ENCODE measurements at places on chromosomes 4 and X.

DNA sequence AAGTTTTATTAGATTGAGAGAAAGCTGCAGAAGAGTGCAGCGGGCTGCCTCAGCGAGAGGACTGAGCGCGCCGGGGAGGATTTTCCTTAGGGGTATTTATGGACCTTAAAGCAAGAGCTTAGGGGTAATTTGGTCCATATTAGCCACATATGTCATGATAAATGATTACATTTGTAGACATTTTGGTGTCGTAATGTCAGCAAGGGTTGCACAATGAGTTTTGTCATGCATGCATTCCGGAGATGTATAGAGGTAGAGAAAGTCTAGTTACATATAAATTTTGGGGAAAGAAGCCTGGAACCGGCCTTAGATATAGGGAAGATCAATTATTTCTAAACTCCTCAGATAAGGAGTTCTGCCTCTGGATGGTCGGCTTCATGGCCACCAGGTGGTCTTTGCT is 10.0 kb downstream of the MGST2 start:
- no peak for DNase-seq

GRCh38 chr4:36417146-36417545 is 135.7 kb downstream of the DTHD1 start:
- no peak for DNase-seq

DNA sequence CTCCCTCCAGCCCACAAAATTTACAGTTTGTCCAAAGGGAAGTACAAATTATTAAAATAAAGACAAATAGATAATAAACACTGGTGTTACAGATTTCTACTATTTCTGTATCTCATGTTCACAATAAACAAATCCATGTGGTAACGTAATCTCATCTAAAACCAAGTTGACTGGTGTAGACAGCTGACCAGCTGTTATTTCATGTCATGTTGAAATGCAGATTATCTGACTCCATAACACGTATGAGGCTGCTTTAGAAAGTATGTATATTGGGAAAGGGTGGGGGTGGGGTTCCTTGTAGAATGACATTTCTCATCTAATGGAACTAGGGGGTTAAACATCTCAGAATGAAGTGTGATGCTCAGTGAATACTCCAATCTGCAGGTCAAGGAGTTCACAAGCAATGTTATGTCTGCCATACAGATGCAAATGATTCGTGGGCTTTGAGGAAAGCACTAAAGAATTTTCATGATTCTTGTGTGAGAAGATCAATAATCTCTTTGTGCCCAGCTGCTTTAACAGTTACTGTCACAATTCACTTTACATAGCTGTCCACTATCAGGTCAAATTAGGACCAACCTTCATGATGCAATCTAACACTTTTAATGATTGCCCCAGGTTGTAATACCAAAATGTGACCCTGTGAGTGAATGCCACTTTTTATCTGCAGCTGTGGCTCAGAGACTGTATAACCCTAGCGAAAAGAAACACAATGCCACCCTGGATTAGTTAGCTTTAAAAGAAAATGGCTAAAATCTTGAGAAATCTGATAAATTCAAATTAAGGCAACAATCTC is 114.0 kb downstream of the ENOX2 start:
- DNase-seq: no peak

DNA sequence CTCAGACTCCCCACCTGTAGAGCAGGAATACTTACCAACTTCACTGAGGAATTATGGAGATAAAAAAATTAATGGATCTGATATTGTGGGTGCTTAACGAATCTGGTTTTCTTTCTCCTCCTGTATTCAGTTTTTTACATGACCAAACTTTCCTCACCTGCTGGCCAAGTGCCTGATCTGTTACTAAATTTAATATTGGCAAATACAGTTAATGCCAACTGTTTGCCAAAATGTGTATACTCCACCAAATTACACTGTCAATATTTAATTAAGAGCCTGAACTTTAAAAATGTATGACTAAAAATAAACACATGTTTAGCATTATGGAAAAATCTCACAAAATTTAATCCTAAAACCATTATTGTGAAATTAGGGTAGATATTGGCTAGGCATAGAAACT is 3.3 kb downstream of the PGRMC2 start:
- no peak for DNase-seq

- no peak for DNase-seq
Observed at GRCh38 chr4:117376692-117377091, 291.3 kb upstream of the TRAM1L1 start.

DNA sequence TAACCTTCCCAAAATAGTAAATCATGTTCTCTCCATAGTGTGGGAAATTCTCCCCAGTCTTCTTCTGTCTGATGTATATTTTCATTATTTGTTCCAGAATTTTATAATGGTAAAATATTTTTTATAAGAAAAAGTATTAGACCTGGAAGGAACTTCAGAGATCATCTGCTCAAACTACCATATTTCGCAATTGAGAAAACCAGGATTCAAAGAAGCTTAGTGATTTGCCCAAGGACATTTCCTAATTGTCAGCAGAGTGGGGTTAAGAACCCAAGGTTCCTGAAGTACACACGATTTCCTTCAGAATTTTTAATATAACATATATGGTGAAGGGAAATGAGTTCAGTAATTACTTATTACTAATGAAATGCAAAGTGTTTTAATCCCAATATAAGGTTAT is 24.1 kb downstream of the OCIAD1 start:
- no peak for DNase-seq

DNA sequence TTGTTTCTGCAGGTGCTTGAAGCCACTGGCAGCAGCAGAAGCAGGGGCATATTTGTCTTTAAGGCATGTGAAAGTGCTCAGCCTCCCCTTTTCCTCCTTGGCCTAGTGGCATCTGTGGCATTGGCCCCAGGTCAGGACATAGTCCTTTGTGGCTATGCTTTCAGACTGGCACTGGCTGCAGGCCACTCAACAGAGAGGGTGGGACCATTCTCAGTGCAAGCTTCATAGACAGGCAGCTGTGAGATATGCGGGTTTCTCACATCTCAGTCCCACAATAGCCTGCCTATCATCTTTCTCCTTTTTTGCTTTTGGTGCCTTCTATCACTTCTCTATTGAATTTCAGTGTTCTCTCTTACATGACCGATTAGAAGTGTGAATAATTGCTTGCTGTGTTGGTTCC is 104.8 kb downstream of the ACTRT1 start:
- no peak for DNase-seq

DNA sequence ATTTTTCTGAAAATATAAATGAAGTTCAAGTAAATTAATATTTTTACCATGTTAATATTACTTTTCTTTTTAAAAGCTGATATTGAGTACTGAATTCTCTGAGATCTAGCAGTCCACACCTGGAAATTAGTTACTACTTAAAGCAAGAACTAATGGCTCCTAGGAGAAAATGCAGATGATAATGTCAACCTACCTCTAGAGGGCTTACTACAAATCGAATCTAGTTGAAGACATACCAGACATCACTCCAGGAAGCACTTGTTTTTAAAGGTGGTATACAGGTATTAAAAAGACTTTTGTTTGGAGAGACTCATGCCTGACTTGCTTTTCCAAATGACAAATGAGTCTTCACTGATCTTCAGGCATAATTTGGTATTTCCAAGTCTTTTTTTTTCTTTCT is 516.4 kb upstream of the BOD1L1 start:
- DNase-seq: no peak

DNA sequence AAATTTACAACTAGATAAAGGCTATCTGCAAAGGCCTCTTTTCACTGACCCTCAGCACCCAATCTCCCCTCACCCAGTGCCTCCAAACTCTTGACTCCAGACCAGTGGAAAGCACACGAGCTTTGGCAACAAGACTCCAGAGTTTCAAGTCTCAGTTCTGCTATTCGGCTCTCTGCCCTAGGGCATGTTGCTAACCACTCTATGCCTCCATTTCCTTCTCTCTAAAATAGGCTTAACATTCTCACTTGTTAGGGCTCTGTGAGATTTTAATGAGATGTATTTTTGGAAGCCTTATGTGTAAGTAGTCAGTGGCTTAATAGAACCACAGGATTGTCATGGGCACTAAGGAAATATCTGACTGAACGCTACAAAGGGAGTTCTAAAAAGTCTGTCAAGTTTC is 116.5 kb upstream of the IQCM start:
- no peak for DNase-seq

DNA sequence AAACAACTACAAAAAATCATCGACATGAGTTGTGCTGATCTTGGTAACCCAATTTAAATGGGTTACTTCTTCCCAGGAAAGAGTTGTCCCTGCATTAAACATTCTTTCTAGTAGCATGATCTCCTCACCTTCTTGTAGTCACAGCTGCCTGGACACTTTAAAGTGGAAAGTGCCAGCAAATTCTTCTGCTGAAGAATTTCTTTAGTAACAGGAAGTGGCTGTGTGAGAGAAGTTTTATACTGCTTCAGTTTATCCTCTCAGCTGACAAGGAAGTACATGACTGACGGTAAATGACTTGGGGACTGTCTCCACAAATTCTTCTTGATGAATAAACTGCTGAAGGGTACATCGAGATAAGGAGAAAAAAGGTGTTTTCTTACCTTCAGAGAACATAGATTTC is 18.2 kb upstream of the TNIP3 start:
- DNase-seq: no peak

DNA sequence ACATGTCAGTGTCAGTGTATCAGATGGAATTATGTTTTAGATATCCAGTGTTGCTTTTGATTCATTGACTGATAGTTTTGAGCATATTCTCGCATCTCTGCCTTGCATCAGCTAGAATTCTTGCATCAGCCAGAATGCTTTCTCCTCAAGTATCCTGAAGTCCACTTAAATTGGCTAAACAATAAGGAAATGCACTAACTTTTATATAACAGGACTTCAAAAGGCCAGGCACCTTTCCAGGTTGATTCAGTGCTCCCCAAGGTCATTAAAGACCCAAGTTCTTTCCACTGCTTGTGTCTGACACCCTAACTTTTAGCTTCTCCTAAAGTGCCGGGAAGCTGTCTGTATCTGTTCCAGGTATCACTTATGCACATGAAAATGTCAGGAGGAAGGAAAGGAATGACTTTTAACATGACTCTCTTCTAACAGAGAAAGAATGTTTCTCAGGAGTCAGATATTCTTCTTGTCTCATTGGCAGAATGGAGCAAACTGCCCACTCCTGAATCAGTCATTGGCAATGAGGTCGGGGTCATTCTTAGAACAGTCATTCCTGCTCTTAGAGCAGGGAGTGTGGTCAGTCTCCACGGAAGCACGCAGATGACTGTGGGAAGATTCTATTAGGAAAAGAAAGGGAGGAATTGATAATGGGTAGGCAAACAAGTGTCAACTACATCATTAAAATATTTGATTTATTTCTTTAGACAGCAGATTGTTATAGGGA is 92.9 kb upstream of the TLL1 start:
- no peak for DNase-seq

DNA sequence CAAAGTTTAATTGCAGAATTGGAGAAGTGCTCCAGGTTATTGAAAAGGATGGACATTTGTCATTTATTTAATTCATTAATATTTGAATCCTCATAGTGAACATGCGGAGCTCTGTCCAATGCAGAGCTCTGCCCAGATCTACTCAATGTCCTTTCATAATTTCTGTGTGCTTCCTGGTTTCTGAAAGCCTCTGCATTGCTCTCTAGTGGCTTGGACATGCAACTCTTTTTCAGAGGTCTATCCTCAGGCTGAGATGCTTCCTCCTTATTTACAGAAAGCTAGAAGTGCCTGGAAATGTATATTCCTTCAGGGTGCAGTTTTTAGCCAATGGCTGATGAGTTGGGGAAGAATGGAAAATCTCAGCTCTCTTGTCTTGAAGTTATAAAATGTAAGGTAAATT is 786.1 kb upstream of the AADAT start:
- DNase-seq: no peak

DNA sequence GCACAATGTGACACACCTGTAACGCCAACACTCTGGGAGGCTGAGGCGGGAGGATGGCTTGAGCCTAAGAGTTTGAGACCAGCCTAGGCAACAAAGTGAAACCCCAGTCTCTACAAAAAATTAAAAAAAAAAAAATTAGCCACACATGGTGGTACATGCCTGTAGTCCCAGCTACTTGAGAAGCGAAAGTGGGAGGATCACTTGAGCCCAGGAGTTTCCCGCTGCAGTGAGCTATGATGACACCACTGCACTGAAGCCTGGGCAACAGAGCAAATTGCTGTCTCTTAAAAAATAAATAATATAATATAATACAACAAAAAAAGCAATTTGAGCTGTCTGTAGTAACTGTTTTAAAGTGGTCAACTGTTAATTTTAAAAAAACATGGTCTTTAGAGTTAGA is 13.2 kb downstream of the SPOCK3 start:
- DNase-seq: no peak

GRCh38 chrX:94814216-94814615 is 1140.2 kb downstream of the FAM133A start:
- DNase-seq: no peak

DNA sequence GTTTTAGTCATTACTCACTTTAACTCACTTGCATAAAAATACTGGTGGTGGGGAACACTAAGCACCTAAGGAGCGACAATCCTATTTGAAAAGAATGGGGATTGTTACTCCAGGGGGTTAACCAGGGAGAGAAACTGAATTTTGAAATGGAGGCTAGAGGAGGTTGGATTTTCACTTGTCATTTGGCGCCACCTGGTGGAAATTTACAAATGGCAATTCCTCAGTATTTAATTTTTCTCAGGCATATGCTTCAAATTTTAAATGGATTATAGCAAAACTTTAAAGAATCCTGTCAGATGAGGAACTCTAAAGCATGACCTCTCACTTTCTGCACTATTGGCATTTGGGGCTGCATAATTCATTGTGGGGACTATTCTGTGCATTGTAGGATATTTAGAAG is 2.7 kb upstream of the GEMIN8 start:
- no peak for DNase-seq

GRCh38 chr4:144634978-144635747 is 10.8 kb upstream of the HHIP start:
- DNase-seq: no peak

- DNase-seq: no peak
Observed at GRCh38 chr4:11468901-11469300, 40.2 kb upstream of the HS3ST1 start.

All from stimulated activated CD4-positive, alpha-beta T cell treated with anti-CD3 and anti-CD28 coated beads, Interleukin-15, amount 100 ng/mL, for 48 hours (primary cell).